HepG2 (cell line): ENCODE measurements at places on chromosomes 1 and 21. TPM values are rescaled to one million over a fixed set of nuclear protein-coding genes. Genes with fewer than 3 reads are reported as not detected.

Gene DYNLT4
- polyA plus RNA-seq, result not detected in 2 replicates

Gene SELE
- polyA plus RNA-seq, result 0.08 and 0.09 TPM in 2 replicates

Gene DCDC2B
- polyA plus RNA-seq, result not detected in 2 replicates

Gene RNF186
- 0.07 and 0.10 TPM in 2 replicates for polyA plus RNA-seq

Gene LHX8
- not detected in 2 replicates for polyA plus RNA-seq

Gene PCP4L1
- 0.28 and 0.59 TPM in 2 replicates for polyA plus RNA-seq

Gene ASCL5
- polyA plus RNA-seq, result not detected in 2 replicates
